ENCODE measurements at places on chromosomes 2 and 18. TPM values are rescaled to one million over a fixed set of nuclear protein-coding genes. Genes with fewer than 3 reads are reported as not detected.

DNA sequence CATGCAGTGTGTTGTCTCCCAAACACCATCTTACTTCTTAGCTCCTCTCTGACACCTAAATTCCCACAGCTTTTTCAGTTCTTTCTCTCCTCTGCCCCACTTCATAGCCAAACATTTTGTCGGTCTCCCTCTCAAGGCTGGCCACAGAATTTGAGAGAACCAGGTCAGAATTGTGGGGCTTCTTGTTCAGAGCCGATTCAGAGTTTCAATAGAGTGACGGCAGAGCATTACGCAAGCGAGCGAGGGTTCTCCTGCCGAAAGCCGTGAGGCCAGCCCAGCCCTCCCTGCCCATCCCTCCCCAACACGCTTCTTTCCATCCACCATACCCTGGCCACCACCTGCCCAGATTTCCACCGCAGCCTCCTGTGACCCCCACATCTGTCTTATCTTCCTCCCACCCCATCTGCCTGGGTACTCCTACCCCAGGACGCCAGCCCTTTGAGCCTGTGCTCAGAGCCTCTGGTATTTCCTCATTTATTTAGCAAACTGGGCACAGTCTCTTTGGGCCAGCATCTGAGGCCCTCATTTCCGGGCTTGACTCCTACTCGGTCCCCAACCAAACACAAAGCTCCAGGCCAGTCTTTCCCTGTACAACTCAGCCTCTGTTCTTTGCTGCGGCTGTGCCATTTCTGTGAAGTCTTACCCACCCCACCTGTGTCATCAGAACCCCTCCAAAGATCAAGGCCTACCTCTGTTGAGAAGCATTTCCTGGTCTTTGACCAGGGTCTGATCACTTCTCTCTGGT lies 70.0 kb upstream of the MAP4K4 start:
- peaks cover 15% of the 10 kb centered on the region for H3K4me1 ChIP-seq
- peaks cover 1% of the 10 kb centered on the region for H3K36me3 ChIP-seq
- DNase-seq = no peak
- H3K27me3 ChIP-seq = peaks cover 1% of the 10 kb centered on the region

- no peak overlapping the region for H3K27ac ChIP-seq
- H3K36me3 ChIP-seq = no peaks in the 10 kb centered on the region
- no peaks in the 10 kb centered on the region for H3K27me3 ChIP-seq
- DNase-seq = no peak
- H3K4me1 ChIP-seq = no peaks in the 10 kb centered on the region
Observed at GRCh38 chr2:193783681-193784080, 1588.9 kb upstream of the TMEFF2 start.

Gene CNRIP1
- total RNA-seq = not detected

Gene LRATD1
- total RNA-seq = not detected

Gene IL1R2
- 0.53 TPM for total RNA-seq

DNA sequence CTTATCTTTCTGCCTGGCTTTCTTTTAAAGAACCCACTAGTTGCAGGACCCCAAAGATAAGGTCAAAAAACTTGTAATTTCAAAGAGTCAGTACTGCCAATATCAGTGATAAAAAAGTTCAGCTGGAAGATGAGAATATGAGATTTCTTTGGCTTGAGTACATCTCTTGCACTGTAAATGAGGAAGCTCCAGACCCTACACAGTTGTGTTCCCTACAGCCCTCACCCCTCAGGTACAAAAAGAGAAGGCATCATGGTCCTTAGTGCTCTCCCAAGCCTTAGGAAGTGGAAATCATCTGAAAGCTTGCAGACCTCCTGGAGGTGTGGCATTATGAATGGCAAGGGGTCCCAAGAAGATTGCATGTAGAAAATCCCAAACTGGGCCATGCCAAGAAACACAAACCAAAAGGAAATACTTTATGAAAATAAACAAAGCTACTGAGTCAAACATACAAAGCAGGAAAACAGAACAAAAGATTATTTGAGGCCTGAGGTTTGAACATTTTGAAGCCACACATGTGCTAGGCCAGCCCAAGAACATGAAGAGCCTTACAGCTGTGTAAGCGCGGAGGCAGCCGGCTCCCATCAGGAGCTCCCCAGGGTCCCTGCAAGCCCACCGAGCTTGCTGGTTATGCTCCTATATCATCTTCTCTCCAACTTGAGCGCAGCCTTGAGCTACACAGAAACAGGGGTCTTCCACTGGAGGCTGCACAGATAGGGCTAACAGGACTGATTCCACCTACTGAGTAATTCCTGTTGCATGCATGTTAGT lies 217.0 kb downstream of the OSR1 start:
- DNase-seq = no peak
- H3K4me1 ChIP-seq = no peaks in the 10 kb centered on the region
- H3K27ac ChIP-seq = no peak overlapping the region
- no peaks in the 10 kb centered on the region for H3K36me3 ChIP-seq

DNA sequence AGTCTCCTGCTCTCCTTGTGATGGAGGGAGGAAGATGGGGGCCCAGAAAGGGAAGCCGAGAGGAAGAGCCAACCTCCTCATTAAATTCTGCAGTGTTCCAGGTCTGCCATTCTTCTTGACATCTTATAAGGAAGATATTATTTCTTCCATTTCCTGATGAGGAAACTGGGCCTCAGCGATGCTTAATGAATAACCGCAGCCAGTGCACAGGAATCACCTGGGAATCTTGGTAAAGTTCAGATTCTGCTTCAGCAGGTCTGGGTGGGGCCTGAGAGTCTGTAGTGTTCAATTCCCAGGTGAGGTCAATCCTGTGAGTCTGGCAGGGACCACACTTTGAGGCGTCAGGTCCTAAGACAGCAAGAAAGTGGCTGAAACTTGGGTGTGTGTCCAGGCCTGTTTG lies 17.3 kb downstream of the PCARE start:
- H3K27ac ChIP-seq = no peak overlapping the region
- no peaks in the 10 kb centered on the region for H3K27me3 ChIP-seq
- DNase-seq = no peak

- no peaks in the 10 kb centered on the region for H3K27me3 ChIP-seq
- no peak overlapping the region for H3K4me3 ChIP-seq
- no peak overlapping the region for H3K27ac ChIP-seq
- peaks cover 5% of the 10 kb centered on the region for H3K4me1 ChIP-seq
- H3K36me3 ChIP-seq = peaks cover 13% of the 10 kb centered on the region
- DNase-seq = no peak
Observed at GRCh38 chr2:43085929-43086328, 140.5 kb downstream of the ZFP36L2 start.

Gene SLC9A4
- total RNA-seq = 0.08 TPM

DNA sequence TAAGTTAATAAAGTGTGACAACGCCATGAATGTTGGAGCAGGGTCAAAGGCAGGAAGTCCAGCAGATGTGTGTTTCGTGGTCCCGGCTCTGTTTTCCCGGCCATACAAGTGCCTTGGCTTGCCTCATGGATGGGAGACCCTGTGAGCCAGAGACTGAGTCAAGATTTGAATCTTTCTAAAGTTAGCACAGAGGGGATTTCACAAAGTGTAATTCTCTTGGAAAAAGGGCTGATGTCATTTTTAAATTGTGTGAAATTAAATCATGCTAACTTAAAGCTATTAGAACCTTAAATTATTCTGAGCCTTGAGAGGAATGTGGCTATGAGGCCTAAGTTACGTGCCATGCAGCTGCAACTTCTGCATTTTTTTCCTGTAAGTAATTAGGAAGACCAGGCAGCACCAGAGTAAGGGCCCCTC lies 38.3 kb upstream of the RALBP1 start:
- H3K4me1 ChIP-seq = peaks cover 6% of the 10 kb centered on the region
- DNase-seq = no peak
- H3K4me3 ChIP-seq = no peak overlapping the region
- peaks cover 2% of the 10 kb centered on the region for H3K27me3 ChIP-seq

DNA sequence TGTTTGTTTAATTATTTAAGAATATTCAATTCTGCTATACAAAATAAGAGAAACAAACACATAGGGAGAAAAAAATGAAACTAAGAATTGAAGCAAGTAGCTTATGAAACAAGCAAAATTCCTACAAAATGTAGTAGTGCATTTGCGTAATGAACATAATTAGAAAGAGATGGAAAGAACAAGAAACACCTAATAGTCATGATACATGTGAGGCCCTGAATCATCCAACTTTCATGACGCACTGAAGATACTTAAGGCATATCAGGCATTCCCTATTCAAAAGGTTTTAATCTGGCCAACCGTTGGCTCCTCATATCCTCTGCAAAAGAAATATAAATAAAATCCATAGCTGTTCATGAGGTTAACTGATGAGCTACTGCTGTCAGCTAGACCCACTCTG lies 14.5 kb upstream of the NAB1 start:
- H3K27ac ChIP-seq = no peak overlapping the region
- H3K4me1 ChIP-seq = no peaks in the 10 kb centered on the region

Gene EPAS1
- 11.7 TPM for total RNA-seq

- no peak overlapping the region for H3K27ac ChIP-seq
- no peaks in the 10 kb centered on the region for H3K36me3 ChIP-seq
- no peak overlapping the region for H3K4me3 ChIP-seq
- DNase-seq = no peak
Observed at GRCh38 chr2:20091305-20091991, 40.0 kb upstream of the LAPTM4A start.

Gene PTPRM
- 6.6 TPM for total RNA-seq

Gene SLC5A7
- total RNA-seq = not detected

Gene ZNF804A
- total RNA-seq = not detected

GRCh38 chr2:230346465-230346864 lies 19.5 kb downstream of the SP140L start:
- H3K27ac ChIP-seq = peak overlapping the region; percentile 92
- no peak overlapping the region for H3K4me3 ChIP-seq
- H3K36me3 ChIP-seq = peaks cover 78% of the 10 kb centered on the region

- no peak overlapping the region for H3K4me3 ChIP-seq
- H3K27ac ChIP-seq = no peak overlapping the region
- peaks cover 5% of the 10 kb centered on the region for H3K27me3 ChIP-seq
- no peaks in the 10 kb centered on the region for H3K4me1 ChIP-seq
- no peaks in the 10 kb centered on the region for H3K36me3 ChIP-seq
Observed at GRCh38 chr2:99854236-99854852, 288.0 kb downstream of the AFF3 start.

- no peaks in the 10 kb centered on the region for H3K36me3 ChIP-seq
- H3K4me1 ChIP-seq = no peaks in the 10 kb centered on the region
- no peak overlapping the region for H3K27ac ChIP-seq
- DNase-seq = no peak
- H3K4me3 ChIP-seq = no peak overlapping the region
- H3K27me3 ChIP-seq = peaks cover 8% of the 10 kb centered on the region
Observed at GRCh38 chr2:42984617-42985016, 192.2 kb upstream of the HAAO start.
